CD8-positive, alpha-beta memory T cell (primary cell): ENCODE measurements at places on chromosomes 12 and 14. TPM values are rescaled to one million over a fixed set of nuclear protein-coding genes. Genes with fewer than 3 reads are reported as not detected.

DNA sequence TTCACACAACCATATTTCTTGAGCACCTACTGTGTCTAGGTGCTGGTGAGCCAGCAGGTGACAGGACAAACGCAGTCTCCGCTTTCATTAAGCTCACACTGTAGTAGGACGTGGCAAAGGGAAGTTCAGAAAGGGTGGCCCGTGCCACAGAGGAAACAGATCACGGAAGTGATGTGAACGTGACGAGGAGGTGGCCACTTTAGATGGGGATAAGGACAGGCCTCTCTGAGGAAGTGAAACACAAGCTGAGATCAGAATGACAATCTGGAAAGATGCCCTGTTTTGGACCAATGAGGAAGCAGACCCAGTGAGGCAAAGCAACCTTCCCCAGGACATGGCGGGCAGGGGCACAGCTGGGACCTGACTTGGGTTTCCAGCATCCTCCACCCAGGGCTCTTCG lies 127.4 kb upstream of the PRMT8 start:
- H3K4me3 ChIP-seq = no peak overlapping the region
- DNase-seq = no peak
- no peaks in the 10 kb centered on the region for H3K36me3 ChIP-seq

DNA sequence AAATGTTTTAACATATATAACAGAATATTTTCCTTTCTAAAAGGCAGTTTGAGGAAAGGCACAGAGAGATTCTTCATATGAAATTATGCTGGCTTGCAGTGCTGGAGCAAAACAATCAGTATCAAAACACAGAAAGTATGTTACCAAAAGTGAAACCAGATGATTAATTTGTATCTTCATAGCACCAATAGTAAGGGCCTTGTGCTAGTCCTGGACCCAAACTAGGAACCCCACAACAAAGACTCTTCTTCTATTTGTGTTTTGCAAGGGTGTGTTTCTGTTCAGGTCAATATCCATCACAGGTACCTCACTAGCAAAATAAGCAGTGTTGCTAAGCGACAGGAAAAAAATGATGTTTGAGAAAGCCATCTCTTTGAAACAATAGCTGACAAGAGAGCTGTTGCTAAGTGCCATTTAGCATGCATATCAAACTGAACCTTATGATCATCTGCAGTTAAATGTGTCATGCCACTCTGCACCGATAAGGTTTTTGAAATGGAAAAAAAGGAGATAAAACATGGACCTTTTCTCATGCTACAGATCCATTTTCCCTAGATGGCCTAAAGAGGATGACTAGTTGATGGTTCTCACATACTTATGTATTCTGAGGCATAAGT lies 196.2 kb upstream of the ALG10 start:
- no peaks in the 10 kb centered on the region for H3K36me3 ChIP-seq
- no peaks in the 10 kb centered on the region for H3K4me1 ChIP-seq
- no peak for DNase-seq
- no peak overlapping the region for H3K27ac ChIP-seq

GRCh38 chr12:124829008-124829707 lies 34.5 kb downstream of the SCARB1 start:
- DNase-seq = no peak
- no peaks in the 10 kb centered on the region for H3K4me1 ChIP-seq
- no peaks in the 10 kb centered on the region for H3K27me3 ChIP-seq
- H3K27ac ChIP-seq = no peak overlapping the region

DNA sequence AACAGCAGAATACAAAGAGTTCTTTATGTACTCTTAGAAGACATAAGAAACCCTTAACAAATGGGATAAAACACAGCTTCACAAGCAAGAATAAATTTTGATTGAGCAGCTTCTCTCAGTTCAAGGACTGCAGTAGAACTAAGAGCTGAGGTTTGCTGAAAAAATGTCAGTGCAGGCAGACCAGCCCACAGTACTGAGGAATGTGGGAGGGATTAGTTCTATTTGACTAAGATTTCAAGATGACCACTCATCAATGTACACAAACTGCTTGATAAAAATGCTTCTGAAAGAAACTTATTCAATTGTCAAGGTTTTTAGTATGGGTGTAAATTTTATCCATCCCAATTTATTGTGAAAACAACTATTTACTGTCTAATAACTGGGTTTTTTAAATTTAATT lies 138.4 kb downstream of the SEC23A start:
- no peak for DNase-seq
- no peaks in the 10 kb centered on the region for H3K4me1 ChIP-seq
- peaks cover 6% of the 10 kb centered on the region for H3K27me3 ChIP-seq
- H3K27ac ChIP-seq = no peak overlapping the region
- H3K36me3 ChIP-seq = no peaks in the 10 kb centered on the region

DNA sequence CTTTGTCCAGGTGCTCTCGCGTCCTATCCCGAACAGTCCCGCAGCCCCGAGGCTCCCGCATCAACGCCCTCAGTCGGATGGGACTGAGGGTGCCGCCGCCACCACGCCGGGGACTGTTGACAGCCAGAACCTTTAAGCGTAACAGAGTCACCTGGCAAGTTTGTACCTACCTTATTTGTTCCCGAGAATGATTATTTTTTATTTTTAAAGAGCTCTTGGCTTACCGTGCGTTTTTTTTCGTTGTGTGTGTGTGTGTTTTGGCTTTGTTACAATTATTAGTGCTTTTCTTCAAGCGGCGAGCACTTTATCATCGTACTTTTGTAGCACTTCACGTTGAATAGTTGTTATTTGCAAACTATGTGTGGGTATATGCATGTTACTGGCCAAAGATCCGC lies 463 bp downstream of the COA8 start:
- peak overlapping the region; percentile 73 for H3K4me3 ChIP-seq
- DNase-seq = no peak
- peak overlapping the region; percentile 79 for H3K27ac ChIP-seq
- H3K4me1 ChIP-seq = peaks cover 39% of the 10 kb centered on the region

- H3K27ac ChIP-seq = no peak overlapping the region
- H3K4me3 ChIP-seq = no peak overlapping the region
- H3K36me3 ChIP-seq = no peaks in the 10 kb centered on the region
These were observed 323.0 kb downstream of the FLRT2 start for GRCh38 chr14:85852906-85853305.

DNA sequence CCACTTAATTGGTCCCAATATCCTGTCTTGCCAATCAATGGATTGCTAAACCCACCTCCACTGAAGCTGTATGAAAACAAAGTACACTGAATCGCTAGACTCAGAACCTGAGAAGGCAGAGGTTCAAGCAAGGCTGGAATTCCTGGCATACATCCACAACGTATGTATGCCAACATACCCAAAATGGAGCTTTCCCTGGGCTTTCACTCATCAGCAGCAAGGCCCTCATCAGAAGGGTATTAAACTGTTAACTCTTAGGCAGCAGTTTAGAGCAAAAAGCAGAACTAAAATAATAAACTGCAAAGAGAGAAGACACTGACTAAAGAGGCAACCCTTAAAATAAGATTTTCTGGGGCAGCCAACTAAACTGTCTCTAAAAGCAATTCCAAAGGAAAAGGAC lies 13.6 kb downstream of the MED13L start:
- peaks cover 63% of the 10 kb centered on the region for H3K4me1 ChIP-seq
- H3K36me3 ChIP-seq = no peaks in the 10 kb centered on the region
- no peak overlapping the region for H3K27ac ChIP-seq
- no peak overlapping the region for H3K4me3 ChIP-seq
- DNase-seq = no peak

DNA sequence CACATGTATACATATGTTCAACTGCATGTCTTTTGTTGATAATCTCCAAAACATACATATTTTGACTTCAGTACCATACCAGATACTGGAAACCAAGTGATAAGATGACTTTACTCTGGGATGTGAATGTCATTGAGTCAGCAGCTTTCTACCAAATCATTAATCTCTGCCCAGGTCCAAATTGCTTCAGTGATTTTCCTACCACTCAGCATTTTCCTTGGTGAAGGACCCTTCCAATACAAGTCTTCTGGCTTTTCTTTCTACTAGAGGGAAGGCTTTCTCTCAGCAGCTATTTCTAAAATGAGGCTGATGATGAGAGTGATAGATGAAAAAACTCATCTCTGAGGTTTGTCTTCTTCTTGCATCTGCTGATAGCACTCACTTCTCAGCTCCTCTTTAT lies 1008.5 kb downstream of the NRXN3 start:
- H3K4me3 ChIP-seq = no peak overlapping the region
- no peaks in the 10 kb centered on the region for H3K27me3 ChIP-seq
- H3K4me1 ChIP-seq = no peaks in the 10 kb centered on the region
- H3K27ac ChIP-seq = no peak overlapping the region

GRCh38 chr12:6074979-6075585 lies 49.4 kb downstream of the VWF start:
- no peak overlapping the region for H3K27ac ChIP-seq
- H3K36me3 ChIP-seq = no peaks in the 10 kb centered on the region
- peak; percentile 52 for DNase-seq
- peaks cover 16% of the 10 kb centered on the region for H3K4me1 ChIP-seq
- H3K27me3 ChIP-seq = peaks cover 14% of the 10 kb centered on the region

DNA sequence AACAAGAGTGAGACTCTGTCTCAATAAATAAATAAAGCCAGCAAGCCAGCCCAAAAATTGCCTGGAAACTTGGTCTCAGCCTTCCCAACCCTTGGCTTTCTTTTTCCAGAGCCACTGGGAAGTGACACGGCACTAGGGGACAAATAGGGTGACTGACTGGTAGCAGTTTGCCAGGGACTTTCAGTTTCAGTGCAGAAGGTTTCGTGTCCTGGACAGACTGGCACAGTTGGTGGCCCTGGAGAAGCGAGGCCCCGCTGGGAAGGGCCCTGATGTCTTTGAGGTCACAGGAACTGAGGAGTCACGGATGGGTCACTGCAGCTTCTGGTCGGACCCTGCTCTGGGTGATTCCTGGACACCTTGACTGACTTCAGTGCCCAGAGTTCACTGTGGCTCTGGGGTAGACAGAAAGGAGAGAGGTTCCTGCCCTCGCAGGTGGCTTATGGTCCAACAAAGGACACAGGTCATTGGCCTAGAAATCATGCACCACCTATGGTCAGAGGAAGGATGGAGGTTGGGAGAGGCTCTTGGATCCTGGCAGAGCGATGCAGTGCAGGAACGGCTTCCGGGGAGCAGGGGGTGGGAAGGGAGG lies 2.7 kb downstream of the LRRC43 start:
- H3K4me3 ChIP-seq = no peak overlapping the region
- no peak overlapping the region for H3K27ac ChIP-seq
- H3K4me1 ChIP-seq = peaks cover 7% of the 10 kb centered on the region
- H3K36me3 ChIP-seq = no peaks in the 10 kb centered on the region

DNA sequence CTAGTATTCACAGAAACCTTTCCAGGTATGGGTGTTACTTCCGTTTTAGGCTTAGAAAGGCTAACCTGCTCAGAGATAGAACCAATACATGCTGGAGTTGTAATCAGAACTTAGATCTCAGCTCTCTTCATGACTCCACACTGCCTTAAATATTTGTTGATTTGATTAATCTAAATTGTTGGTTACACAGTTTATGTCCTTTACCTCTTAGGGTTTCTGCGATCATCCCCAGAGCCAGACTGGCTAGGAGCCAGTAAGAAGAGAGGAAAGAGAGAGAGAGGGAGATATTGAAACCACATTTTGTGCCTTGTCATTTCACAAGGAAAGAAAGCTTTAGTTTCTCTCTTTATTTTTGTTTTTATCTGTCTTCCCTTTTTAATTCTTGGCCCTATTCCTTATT lies 16.8 kb upstream of the MGP start:
- no peaks in the 10 kb centered on the region for H3K36me3 ChIP-seq
- DNase-seq = no peak
- no peaks in the 10 kb centered on the region for H3K27me3 ChIP-seq
- no peak overlapping the region for H3K27ac ChIP-seq
- H3K4me3 ChIP-seq = no peak overlapping the region

DNA sequence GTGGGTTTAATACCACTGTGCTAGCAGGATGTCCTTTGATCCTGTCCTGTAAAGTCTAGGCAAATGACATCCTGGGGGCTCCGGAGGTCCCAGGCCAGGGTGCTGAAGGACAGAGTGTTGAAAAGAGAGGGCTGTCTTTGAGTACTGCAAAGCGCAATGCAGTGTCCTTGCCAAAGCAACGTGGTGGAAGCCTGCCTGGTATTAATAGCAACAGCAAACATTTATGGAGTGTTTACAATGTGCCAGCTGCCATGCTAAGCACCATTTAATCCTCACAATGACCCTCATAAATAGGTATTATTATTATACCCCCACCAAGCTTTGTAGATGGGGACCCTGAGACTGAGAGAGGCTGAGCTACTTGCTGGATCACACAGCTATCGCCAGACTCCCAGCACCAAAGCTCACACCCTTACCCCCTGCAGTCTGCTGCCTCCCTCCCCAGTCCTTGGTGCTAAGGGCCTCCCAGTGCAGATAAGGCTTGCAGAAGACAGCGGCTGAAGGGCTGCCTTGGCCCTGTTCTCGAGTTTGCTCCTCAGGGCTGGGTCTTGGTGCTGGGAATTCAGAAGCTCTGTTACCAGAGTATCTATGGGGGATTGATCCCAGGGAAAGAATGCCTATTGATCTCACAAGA lies 427.7 kb downstream of the FUT8 start:
- no peak overlapping the region for H3K27ac ChIP-seq
- no peak for DNase-seq
- H3K4me1 ChIP-seq = peaks cover 52% of the 10 kb centered on the region

GRCh38 chr12:52178984-52179383 lies 12.8 kb downstream of the KRT80 start:
- H3K4me1 ChIP-seq = no peaks in the 10 kb centered on the region
- H3K4me3 ChIP-seq = no peak overlapping the region
- DNase-seq = no peak
- no peaks in the 10 kb centered on the region for H3K27me3 ChIP-seq

DNA sequence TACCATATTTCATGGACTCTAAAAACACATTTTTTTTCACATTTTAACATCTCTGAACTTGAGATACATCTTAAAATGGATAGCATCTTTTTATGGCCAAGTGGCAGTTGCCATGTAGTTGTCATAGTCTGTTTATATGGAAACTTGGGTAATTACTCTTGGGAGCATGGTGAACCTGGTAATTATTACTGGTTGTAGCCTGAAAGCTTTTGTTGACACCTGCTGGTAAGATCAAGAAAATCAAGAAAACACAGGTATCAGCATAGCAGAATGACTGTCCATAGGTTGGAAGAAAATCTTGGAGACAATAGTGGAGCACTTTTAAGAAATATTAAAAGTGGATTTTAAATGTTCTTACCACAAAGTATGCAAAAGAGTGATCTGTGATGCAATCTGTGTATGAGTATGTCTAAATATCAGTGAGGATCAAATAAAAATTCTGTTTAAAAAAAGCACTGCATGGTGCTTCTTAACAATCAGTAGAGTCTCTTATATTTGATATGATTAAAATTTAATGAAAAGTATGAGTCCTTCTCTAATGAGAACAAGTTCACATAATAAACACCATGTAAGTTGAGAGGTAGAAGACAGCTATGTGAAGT lies 44.2 kb downstream of the TTC8 start:
- H3K4me3 ChIP-seq = no peak overlapping the region
- no peaks in the 10 kb centered on the region for H3K27me3 ChIP-seq
- H3K4me1 ChIP-seq = no peaks in the 10 kb centered on the region
- DNase-seq = no peak

The ADAM20 gene
- 0.29 TPM for total RNA-seq

The KRT85 gene
- not detected for total RNA-seq

The B4GALNT3 gene
- 3.1 TPM for total RNA-seq

The MYF6 gene
- total RNA-seq = not detected

The RPS6KL1 gene
- 4.8 TPM for total RNA-seq

The RFX4 gene
- not detected for total RNA-seq
